ENCODE measurements at places on chromosomes 3 and 15.

- DNase-seq, result no peak
Observed at GRCh38 chr3:115644391-115644790, 21.1 kb downstream of the GAP43 start.

- DNase-seq, result no peak
Observed at GRCh38 chr3:185981621-185982020, 43.8 kb upstream of the TRA2B start.

DNA sequence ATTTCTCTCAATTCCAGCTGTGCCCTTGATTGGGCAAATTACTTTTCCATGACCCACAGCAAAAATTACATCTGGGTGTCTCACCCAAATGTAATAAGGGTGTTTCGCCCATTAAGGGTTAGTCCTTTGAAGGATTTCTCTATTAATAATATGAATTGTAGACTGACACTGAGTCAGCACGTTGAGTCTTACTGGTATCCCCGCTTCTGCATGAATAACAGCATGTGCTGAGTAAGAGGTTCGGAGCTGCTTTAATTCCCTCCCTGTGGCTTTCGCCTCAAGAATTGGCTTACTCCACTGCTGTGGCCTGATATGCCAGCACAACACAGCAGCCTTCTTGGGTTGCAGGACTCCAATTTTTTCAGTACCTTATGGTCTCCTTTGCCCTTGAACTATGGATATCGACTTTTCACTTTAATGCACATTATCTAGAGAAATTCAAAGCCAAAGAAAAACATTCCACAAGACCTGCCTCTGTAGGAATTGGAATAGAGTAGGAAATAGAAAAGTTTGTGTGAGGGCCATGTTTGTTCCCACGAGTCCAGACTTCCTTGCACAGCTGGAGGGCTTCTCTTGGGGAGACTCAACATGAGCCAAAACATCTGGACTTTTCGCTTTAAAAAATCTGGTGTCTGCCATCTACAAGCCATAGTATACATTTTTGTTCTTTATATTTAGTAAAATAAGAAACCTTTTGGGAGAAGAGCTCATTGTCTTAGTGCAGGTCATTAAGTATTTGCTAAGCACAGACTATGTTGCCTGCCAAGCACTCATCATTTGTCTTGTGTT is 20.7 kb upstream of the ERC2 start:
- no peak for DNase-seq

DNA sequence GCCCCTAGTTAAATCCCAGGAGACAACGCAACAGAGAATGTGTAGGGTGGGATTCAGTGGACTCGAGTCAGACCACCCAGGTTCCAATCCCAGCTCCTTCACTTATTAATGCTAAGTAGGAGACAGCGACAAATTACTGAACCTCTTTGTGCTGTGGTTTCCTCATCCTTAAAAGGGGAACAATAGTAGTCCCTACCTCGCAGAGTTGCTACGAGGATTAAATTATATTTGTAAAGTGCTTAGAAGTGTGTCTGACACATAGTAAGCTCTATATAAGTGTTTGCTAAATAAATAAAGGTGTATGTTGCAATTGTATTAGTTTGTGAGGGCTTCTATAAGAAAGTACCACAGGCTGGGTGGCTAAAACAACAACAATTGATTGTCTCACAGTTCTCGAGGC is 58.0 kb upstream of the PPARG start:
- DNase-seq, result no peak

- DNase-seq, result no peak
Observed at GRCh38 chr15:100801256-100801900, 78.3 kb upstream of the ALDH1A3 start.

Data from stimulated activated CD8-positive, alpha-beta memory T cell treated with anti-CD3 and anti-CD28 coated beads, Interleukin-2, amount 100 ng/mL, for 1 hour (primary cell).